ENCODE measurements at places on chromosomes 12 and 14. TPM values are rescaled to one million over a fixed set of nuclear protein-coding genes. Genes with fewer than 3 reads are reported as not detected.

Gene MGAT4C
- total RNA-seq, result 1.0 TPM

Gene GYS2
- not detected for total RNA-seq

Gene PAX9
- 0.52 TPM for total RNA-seq

Gene NEUROD4
- total RNA-seq, result not detected

Gene CCDC197
- total RNA-seq, result not detected

Gene TEX22
- under 0.01 TPM for total RNA-seq

Gene NOXRED1
- total RNA-seq, result 0.52 TPM

Gene BIN2
- 3.1 TPM for total RNA-seq

Gene CCDC177
- total RNA-seq, result not detected

Gene SCNN1A
- total RNA-seq, result not detected

Gene CACNA1C
- 7.3 TPM for total RNA-seq

Gene ADAM20
- total RNA-seq, result 2.1 TPM

Gene KLRC2
- 1.0 TPM for total RNA-seq

Gene SMARCD1
- total RNA-seq, result 19.3 TPM

Gene OASL
- total RNA-seq, result not detected

Gene PRPH
- total RNA-seq, result 2.6 TPM

Gene STAC3
- 166 TPM for total RNA-seq
